RPMI7951 (cell line): ENCODE measurements at places on chromosomes 16 and 17. TPM values are rescaled to one million over a fixed set of nuclear protein-coding genes. Genes with fewer than 3 reads are reported as not detected.
A peak's percentile ranks its signal among the peaks of the same experiment; 100 is the strongest.

- no peak for DNase-seq
Observed at GRCh38 chr16:8620535-8620934, 963 bp upstream of the METTL22 start.

DNA sequence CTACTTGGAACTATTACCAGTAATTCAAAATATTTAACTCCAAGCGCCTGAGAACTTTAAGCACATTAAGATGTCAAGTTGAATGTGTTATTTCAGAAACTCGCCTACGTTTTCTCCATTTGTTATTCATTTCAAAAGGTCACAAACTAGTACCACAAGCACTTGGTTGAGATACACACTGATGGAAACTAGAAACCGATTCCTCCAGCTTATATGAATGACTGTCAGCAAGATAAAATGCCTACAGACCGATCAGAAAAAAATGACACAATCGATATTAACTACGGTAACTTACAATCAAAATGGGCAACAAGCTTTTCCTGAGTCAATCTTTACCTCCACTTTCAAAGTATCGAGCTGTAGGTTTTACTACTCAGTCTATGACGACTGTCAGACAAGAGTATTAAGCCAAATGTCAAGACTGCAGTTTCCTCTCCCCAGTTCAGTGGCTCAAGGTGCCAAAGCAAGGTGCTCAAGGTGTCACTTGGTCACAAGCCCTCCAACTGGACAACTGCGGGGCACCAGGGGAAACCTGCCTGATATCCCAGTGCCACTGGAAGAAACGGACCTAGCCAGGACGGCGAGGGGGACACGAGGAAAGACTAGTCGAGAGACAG, 678 bp downstream of the SRP68 start:
- DNase-seq, result no peak

DNA sequence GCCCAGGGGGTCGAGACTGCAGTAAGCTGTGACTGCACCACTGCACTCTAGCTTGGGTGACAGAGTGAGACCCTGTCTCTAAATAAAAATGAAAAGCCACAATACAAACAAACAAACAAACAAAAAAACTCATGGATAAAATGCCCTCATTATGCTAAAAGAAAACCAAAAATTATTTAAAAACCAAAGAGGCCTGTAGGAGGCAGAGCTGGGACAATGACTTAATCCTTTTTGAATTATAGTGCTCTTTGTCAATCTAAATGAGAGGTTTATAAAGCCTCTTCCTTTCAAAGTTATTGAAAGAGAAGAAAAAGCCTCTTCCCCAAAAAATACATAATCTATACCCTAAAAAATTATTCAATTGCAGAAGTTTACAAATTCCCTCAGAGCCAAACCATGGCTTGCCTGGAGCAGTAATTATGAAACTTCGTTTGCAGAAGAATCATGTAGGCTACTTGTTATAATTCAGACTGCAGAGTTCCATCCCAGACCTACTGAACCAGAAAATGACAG, 18.5 kb downstream of the CRLF3 start:
- DNase-seq, result no peak

Gene ZNF75A
- total RNA-seq, result 15.3 and 16.0 TPM in 2 replicates

- DNase-seq, result no peak
Observed at GRCh38 chr16:30017277-30017656, 5.7 kb upstream of the C16orf92 start.

- peak; percentile 89 for DNase-seq
Observed at GRCh38 chr16:88700636-88701482, 5.3 kb downstream of the RNF166 start.

GRCh38 chr16:8760021-8760420, 37.4 kb downstream of the TMEM186 start:
- DNase-seq, result no peak

Gene NPIPB5
- total RNA-seq, result 6.4 and 9.7 TPM in 2 replicates

GRCh38 chr17:82302568-82302963, 14.8 kb downstream of the CD7 start:
- no peak for DNase-seq

DNA sequence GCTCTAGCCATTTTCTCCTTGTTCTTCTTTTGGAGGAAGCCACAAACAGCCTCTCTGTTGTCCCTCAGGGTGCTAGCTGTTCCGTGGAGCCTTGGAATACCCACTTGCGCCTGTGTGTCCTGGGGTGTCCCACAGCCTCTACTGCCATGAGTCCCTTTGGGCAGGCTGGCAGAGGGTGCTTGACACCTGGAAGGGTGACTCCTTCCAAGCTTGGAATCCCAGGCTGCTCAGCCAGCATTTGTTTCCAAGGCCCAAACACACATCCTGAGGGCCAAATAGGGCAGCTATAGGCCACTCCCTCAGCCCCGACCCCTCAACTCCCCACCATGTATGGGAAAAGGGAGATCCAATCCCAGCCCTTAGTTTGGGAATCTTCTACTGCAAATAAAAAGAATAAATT, 14.9 kb downstream of the ZNHIT3 start:
- no peak for DNase-seq

- DNase-seq, result no peak
Observed at GRCh38 chr17:1899403-1900000, 69.7 kb downstream of the RPA1 start.

Gene IGF2BP1
- total RNA-seq, result 4.0 and 5.0 TPM in 2 replicates

DNA sequence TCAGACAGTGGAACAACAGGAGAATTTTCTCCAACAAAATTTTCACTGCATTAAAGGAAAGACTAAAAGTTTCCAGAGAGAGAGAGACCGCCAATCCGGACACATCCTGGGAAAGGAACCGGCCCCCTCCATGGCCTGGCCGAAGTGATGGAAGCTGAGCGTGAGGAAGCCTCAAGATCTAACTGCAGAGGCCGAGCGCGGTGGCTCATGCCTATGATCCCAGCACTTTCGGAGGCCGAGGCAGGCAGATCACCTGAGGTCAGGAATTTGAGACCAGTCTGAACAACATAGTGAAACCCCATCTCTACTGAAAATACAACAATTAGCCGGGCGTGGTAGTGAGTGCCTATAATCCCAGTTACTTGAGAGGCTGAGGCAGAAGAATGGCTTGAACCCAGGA, 3.9 kb downstream of the CTRB2 start:
- DNase-seq, result no peak

DNA sequence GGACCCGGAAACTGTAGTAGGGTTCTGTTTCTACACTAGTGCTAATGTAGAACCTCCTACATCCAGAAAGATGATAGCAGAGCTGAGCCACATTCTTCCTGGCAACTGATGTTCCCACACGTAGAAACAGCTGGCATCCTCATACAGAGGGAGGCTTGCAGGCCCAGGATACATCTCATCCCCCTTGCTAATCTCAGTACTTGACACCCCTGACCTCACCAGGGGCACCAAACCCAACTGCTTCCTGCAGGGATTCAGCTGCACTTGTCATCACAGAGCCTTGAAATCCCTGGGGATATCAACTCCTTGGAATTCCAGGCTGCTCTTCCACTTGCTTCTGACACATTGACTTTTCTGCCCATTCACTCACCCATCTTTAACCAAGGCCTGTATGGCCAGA, 75.2 kb upstream of the HSBP1 start:
- DNase-seq, result no peak

DNA sequence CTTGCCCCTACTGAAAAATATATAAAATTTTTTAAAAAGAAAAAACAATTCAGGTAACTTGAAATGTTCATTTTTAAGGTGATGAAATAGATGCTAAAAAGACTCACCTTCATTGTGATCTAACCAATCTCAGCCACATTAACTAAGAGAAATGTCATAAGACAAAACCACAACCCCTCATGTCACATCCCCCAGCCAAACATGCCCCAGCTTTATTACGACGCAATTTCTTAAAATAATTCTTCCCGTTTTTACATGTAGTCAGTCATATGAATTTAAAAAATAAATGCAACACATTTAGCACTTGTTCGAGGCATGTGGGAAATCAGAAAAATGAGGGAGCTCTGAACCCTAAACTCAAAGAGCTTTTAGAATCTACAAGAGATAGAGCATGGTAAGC, 9.5 kb downstream of the AMFR start:
- DNase-seq, result no peak

DNA sequence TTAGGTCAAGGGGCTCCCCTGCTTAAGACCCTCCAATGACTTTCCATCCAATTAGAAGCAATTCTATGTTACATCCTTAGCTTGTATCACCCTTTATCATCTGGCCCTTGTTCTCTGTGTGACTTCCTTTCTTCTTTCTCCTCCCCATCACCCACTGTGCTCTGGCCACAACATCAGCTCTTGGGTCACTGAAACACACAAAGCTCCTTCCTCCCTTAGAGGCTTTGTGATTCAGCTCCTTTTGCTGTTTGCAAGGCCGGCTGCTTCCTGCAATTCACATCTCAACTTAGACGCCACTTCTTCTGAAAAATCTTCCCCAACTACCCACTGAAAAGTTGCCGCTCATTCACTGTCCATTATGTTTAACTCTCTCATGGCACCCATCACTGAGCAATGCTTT, 130.9 kb upstream of the CACNG3 start:
- no peak for DNase-seq

Gene PMP22
- total RNA-seq, result 62.1 and 64.6 TPM in 2 replicates

Gene HYDIN
- total RNA-seq, result under 0.01 and 0.39 TPM in 2 replicates

Gene ITGAX
- total RNA-seq, result not detected in 2 replicates

- DNase-seq, result no peak
Observed at GRCh38 chr17:56688151-56688550, 94.7 kb downstream of the NOG start.

Gene SBK1
- not detected in 2 replicates for total RNA-seq
